Cortex of kidney (tissue), 1 donor: ENCODE measurements at places on chromosomes 16 and 17.

- DNase-seq: no peak
Measured at GRCh38 chr17:75827308-75828075, 16.7 kb downstream of the UNC13D start.

GRCh38 chr16:67442581-67443255 is 11.8 kb downstream of the HSD11B2 start:
- DNase-seq: no peak

DNA sequence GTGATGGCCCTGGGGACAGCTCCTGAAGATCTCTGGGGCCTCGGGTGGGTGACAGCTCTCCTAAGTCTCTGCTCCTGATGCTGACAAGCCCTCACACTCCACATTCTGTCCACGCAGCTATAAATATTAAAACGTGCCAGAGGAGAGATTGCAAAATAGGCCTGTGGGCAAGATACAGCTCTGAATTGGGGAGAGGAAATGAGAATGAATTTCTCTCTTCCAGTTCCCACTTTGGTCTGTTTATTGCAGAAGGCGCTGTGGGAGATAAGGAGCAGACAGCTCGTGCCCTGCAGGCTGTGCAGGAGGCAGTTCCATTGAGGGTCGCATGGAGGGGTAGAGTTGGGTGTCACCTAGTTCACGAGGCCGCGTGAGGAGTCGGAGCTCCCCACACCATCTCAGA is 87.5 kb upstream of the SDK2 start:
- no peak for DNase-seq

DNA sequence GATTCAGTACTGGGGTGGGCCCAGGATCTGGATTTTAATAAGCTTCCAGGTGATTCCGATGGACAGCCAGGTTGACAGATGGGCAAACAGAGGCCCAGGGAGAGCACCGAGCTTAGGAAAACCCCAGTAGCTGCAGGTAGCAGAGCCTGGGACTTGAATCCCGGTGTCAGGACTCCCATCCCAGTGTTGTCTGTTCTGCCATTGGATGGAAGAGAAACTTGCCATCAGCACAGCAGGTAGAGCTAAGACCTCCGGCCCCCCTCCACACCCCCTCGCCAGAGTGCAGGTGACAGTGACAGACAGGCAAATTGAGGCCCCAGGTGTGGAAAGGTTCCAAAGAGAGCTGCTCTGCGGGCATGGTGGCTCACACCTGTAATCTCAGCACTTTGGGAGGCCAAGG is 12.4 kb downstream of the KATNB1 start:
- DNase-seq: no peak

GRCh38 chr17:80633207-80633606 is 88.6 kb downstream of the RPTOR start:
- no peak for DNase-seq

DNA sequence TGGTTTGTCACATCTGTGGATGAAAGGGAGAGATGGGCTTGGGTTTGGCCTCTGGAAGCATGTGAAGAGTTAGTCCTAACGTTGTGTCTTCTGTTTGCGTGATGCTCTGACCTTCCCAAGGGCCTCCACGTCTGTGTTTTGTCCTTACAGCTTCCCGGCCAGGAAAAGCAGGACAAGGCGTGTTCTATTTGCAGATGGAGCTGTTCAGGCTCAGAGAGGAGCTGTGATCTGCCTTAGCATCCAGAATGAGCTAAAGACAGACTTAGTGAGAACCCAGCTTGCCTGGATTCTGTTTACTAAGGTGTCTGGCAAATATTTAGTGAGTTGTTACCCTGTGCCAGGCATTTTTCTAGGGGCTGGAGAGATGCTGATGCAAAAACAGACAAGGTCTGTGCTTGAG is 282.1 kb downstream of the CBLN1 start:
- no peak for DNase-seq

- DNase-seq: no peak
Measured at GRCh38 chr17:15238676-15239422, 26.3 kb downstream of the PMP22 start.

DNA sequence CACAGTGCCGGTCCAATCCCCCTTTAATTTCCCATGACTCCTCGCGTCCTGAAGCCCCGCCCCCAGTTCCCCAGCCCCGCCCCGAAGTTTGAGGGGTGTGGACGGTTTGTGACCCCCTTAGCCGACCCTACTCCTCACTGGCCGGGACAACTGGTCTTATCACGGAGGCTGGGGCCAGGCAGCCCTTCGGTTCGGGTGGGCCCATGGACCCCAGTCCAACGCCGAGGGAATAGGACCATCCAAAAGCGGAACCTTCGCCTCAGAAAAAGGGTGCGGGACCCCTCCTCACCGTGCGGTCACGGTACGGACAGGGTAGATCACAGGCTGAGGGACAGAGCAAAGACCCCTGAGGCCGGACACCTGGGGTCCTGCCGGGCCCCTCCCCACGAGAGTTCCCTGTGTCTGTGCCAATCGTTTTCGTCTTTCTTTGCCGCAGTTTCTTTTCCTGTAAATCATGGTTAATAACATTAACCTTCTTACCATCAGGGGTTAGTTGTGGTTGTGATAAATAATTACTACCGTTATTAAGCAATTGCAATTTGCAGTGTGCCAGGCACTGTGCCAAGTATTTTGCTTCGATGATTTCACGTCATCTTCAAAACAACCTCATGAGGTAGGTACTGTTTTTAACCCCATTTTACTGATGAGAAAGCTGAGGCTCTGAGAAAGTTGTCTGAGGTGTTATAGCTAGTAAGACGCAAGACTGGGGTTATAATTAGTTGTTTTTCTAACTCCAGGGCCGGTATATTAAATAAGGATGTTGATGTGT is 543 bp downstream of the TMUB2 start:
- no peak for DNase-seq

GRCh38 chr16:86680661-86681030 is 102.3 kb downstream of the FOXL1 start:
- DNase-seq: no peak

DNA sequence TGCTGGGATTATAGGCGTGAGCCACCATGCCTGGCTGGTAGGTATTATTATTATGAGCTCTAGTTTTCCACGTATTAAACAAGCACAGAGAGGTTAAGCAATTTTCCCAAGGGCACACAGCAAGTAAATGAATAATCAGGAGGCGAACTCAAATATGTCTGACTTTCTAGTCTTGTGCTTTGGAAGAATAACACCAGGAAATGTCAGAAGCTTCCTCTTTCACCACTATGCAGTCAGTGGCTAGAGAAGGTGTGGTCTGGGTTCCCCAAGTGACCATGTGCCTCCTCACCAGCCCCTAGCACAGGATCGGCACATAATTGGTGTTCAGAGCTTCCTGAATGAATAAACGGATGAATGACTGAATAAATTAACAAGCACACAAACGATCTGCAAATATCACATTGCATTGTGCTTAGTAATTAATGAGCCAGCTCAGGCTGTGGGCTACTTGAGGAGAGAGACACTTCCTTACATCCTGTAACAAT is 21.6 kb upstream of the SCNN1B start:
- DNase-seq: no peak

DNA sequence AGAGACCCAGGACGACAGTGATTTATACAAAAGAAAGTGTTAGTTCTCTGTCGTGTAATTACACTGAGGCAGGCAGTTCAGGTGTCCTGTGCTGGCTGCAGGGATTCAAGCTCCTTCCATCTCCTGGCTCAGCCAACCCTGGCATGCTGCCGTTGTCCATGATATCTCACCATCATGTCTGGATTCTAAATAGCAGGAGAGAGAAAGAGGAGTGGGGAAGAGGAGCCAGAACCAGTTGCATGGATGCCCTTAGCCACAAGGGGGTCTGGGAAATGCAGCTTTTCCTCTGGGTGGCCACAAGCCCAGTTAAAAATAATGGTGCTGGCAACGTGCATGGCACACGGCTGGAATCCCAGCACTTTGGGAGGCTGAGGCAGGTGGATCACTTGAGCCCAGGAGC is 9.7 kb downstream of the C16orf54 start:
- no peak for DNase-seq

DNA sequence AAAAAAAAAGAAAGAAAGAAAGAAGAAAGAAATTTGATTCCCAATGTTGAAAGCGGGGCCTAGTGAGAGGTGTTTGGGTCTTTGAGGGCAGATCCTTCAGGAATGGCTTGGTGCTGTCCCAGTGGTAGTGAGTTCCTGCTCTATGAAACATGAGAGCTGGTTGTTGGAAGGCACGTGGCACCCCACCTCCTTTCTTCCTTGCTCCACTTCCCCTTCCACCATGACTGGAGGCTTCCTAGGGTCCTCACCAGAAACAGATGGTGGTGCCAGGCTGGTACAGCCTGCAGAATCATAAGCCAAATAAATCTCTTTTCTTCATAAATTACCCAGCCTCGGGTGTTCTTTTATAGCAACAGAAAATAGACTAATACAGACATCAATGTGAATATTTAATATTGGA is 147.3 kb upstream of the KCNJ18 start:
- DNase-seq: no peak

DNA sequence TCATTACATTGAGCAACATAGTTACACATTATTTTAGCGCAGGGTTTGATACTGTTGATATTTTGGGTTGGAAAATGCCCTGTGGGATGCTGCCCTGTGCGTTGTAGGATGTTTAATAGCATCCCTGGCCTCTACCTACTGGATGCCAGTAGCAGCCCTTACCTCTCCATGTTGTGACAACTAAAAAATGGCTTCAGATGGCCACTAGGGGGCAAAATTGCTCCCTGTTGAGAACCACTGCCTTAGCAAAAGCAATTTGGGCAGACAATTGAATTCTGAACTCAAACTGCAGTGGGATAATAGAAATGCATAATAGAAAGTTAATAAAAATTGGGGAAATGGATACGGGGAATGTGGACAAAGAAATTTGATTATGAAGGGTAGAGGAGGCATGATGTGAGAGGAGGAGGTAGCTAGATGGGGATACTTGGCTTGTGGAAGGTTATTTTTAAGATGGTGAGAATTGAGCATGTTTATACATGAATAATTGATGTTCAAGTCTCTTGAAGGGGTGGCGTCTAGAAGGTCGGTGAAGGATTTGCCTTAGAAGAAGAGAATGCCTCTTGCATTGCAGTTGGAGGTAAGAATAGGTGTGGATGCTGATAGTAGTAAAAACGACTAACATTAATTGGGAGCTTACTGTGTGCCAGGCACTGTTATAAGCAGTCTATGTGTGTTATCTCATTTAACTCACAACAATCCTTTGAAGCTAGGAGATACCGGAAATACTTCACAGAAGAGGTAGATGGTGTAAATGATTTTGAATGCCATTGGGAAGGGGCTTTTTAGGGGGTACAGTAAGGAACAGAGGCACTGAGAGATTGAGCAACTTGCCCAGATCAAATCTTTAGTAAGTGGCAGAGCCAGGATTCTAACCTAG is 19.0 kb downstream of the HEATR9 start:
- no peak for DNase-seq

GRCh38 chr17:28317966-28318758 is 838 bp upstream of the TMEM97 start:
- no peak for DNase-seq

GRCh38 chr17:27635275-27635823 is 4.4 kb downstream of the LGALS9 start:
- DNase-seq: no peak

GRCh38 chr17:20022701-20023100 is 13.5 kb downstream of the SPECC1 start:
- DNase-seq: no peak

DNA sequence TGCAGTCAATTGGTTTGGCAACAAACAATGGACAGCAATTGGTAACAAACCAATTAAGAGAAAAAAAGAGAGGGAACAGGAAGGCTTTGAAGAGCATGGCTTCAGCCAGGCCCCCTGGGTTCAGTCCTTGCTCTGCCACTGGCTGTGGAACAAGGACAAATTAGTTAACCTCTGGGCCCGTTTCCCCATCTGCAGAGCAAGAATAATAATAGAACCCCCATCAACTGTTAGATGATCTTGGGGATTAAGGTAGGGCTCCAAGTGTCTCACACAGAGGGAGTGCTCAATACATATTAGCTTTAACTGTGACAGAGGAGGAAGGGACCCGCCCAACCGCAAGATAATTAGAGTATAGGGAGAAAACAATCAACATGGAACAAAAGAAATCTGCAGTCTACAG is 55.2 kb downstream of the PECAM1 start:
- no peak for DNase-seq

DNA sequence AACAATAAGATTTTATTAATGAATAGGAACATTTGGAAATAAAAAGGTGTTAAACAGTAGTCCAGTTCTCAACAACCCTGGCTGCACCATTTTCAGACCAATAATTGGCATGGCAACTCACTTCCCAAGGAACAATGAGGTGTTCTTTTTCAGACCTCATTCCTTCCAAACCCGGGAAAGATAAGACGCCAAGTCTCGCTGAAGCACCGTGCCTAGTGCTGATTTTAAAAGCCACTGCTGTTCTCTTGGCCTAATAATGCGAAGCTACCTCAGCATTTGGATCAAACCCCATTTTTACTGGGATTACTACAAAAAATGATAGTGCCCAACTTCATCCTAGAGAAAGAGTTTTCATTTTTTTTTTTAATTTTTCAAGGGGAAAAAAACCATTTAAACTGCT is 75.2 kb upstream of the NOL11 start:
- no peak for DNase-seq

DNA sequence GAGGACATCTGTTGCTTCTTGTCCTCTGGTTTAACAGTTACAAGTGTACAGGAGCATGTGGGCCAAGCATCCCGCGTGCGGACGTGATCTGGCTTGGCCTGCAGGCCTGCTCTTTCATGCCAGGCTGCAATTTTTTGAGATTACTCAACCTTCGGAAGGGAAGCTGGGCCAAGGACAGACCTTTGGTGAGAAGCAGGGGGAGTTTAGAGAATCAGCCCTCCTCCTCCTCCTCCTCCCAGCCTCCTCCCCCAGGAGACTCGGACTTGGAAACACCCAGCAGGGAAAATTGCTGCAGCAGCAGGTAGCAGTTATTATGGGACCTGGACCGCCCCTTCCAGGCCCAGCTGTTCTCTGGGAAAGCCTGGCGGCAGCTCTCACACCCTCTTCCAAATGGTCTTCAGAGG is 5.1 kb upstream of the KLHL36 start:
- DNase-seq: no peak

GRCh38 chr17:43823350-43824084 is 9.4 kb downstream of the MPP3 start:
- no peak for DNase-seq
